ENCODE measurements at places on chromosomes 1 and 21. TPM values are rescaled to one million over a fixed set of nuclear protein-coding genes. Genes with fewer than 3 reads are reported as not detected.

Gene ARHGEF2
- total RNA-seq, result 46.4 TPM

Gene CD52
- total RNA-seq, result 0.75 TPM

GRCh38 chr1:70487910-70488665, 77.0 kb downstream of the CTH start:
- DNase-seq, result no peak

DNA sequence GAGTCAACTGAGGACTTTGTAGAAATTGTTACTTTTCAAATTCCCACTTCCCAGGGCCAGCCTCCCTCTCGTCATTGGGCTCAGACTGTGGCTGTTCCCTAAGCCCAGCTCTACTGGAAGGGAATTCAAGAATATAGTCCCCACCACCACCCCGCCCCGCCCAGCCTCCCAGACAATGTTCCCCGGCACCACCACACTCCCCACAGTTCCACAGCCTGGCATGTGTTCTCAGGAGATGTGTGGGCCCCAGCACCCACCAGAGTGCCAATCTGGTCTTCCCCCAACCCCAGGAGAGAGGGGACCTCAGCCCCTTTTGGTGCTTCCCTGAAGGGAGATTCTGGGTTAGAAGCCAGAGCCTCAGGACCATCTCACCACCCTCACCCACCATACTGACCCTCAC, 120.1 kb downstream of the SYT2 start:
- no peak for DNase-seq

DNA sequence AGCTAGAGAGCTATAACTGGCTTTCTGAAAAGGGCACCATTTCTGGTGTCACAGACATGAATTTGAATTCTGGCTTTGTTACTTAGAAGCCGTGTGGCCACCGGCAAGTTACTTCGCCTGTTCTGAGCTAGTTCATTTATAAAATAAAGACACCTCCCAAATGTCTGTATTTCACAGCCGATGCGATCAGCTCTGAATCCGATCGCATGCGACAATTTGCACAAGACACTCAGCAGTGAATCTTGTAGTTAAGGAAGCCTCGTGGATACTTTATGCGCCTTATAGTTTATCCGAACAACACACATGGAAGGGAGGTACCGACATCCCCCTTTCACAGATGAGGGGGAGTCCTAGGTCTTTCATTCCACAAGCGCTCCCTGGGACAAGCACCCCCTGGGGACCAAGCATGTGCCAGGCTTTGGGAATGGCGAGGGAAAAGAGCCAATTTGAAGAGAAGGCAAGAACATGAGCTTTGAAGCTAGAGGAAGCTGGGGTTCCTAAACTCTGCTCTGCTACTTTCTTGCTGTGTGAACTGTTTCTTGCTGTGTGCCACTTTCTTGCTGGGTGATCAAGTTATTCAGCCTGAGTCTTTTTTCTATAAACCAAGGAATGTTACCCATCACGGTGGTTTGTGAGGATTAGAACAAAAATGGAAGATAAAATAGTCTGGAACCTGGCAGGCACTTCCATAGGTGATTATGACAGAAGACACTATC, 3.9 kb downstream of the ID3 start:
- no peak for DNase-seq

Data from type B pancreatic cell (in vitro differentiated cells).